ENCODE measurements at places on chromosomes 4 and X.

DNA sequence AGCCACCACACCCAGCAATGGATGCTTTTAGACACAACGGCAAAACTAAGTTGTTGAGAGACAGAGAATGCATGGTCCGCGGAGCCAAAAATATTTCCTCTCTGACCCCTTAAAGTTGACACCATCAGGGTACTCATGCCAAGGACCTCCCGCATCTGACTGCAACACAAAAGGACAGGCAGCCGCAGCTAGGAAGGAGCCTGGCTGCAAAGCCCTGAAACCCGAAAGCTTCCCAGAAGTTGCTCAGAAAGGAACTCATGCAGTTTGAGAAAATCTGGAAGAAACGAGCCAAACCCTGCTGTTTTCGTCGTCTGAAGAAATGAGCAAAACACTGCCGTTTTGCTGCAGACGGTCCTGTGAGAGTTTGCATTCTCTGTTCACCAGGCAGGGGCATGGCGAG is 16.5 kb downstream of the DHRSX start:
- peak; percentile 51 for DNase-seq

DNA sequence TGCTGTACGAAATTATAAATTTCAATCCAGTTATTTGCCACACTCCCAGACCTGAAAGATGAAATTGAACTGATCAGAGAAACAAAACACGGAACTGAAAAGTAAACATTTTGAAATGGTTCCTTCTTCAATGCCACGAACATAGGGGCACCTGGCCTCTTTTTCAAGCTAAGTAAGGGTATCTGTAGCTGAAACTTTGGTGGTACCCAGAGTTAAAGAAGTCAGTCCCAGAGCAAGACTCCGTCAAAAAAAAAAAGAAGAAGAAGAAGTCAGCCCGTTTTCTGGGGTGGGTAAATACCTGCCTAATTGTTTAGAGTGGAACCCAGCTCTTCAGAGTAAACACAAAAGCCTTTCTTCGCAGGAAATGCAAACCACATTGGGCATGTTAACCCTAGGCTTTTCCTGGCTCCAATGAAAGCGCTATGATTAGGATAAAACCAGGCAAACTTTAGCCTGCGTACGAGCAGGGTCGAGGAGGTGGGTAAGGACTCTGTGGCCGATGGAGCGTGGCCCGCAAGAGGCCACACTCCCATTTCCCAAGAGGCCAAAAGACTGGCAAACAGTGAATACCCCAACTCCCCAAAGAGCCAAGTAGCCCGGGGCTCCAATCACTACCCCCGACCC is 1.3 kb downstream of the ANTXR2 start:
- no peak for DNase-seq

DNA sequence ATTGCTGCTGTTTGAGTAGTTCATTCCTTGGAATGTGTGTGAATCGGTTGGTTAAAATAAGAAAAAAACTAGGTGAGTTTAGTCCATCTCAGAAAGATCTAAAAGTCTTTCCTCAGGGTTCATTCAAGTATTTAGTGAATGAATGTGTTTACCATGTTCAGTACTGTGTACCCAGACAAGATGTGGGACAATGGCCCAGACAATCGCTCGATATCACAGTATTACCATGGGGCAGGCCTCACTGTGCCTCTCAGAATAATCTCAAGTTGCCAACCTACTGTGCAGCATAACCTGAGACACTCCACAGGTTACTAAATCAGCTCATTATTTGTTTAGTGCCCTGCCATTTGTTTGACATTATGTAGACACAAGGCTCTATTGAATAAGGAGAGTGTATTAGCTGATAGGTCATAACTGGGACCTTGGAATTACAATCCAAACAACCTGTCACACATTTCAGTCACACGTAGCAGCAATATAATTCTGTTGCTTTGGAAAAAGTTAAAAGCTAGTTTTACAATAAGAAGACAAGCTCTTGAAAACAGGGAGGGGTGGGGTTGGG is 24.9 kb upstream of the AMOT start:
- DNase-seq, result no peak

GRCh38 chr4:2411786-2412510 is 6.5 kb downstream of the ZFYVE28 start:
- DNase-seq, result no peak

DNA sequence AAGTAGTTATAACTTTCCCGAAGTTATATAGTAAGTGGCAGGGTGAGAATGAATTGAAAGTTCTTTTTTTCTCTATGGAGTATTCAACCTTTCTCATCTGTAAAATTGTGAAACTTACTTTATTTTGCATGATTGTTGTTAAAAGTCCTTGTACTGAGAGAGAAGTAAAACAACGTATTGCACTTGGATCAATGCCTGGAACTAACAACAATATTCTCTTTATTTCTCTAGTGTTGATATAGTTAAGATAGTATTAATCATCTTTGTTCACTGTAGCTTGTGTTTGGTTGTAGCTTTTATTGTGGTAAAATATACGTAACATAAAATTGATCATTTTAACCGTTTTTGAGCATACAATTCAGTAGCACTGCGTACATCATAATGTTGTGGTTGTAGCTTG is 48.7 kb downstream of the STIM2 start:
- no peak for DNase-seq

DNA sequence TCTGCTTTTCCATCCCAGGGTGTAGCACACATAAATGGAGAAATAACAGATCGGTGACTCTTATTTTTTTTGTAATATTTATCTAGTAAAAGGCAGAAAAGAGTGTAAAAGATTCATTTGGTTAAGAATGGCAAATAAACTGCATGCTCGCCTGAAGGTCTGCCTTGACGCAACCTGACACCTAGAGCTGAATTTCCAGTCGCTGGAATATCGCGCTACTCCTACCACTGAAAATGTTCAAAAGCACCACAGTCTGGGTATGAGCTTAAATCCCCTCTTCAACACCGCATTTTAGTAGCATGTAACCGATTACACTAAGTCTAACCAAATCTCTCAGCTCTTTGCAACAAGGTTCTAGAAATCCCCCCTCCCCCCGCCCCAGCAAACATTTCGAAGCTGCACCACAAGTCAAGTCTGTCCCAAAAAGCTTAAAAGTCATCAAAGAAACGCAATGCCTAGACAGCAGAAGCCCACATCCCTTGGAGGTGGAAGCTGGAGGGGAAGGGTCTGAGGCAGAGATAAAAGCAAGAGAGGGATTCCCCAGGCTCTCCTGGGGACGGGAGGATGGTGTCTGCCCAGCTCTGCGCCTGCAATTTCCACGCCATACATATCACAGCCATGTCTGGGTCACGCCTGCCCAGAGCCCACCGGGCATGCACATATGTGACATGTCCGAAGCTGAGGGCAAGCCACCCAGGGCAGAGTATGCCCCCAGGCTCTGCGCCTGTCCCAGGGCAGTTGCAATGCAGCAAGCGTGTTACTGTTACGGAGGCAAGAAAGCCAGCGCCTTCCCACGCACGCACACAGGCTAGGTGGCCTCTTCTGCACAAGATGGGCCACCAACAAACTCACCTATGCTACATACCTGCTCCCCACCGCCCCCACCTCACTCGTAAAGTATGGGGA is 1.4 kb downstream of the FGF13 start:
- DNase-seq, result no peak

GRCh38 chrX:147913570-147913969 is 1.9 kb downstream of the FMR1 start:
- no peak for DNase-seq

DNA sequence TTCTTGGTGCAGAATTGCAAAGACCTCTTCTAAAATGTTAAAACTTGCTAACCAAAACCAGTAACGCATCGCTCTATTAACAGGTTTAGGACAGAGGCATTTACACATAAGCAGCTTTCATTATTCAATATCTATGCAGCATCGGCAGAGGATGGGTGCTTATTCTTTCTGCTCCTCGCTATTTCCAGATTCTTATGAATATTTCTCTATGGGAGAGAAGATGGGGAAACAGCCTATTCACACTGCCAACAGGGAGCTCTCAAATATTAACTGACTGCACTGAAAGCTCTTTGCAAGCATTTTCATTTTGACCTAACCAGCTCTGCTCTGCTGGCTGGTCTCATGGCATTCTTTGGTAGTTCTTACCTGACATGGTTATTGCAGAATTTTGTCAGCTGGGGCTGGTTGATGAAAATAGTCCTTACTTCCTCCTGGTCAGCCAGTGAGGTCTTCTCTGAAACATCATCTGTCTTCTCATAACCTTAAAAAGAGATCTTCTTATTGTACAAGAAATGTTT is 30.2 kb downstream of the ATP8A1 start:
- DNase-seq, result no peak

DNA sequence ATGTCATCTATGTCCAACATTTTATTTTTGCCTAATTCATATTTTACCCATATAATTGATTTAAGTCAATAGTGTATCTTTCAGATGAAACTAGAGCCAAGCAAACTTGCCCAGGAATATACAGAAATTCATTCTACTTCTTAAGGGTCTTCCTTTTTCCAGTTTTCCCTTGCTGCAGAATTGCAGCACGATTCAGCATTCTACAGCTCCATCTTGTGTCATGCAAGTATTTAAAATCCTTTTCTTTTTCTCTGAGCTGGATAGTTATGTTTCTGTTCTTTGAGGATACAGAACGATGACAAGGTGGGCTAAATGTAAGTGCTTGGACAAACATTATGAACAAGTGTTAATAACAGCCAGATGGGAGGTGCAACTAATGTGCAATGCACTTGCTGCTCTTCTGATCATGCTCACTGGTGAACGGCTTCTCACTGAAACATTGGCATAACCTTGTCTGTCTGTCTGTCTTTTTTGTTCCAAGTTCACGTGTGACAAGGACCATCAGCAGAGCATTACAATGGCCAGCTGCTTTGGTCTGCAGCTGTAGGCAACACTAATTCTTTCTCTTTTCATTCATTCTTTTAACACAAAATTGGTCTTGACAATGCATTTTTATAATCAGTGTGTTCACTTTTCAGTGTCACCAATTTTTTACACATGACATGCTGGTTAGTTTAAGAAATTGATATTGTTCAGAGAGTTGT is 1821.7 kb downstream of the ARAP2 start:
- no peak for DNase-seq
